ENCODE measurements at places on chromosomes 7 and 10.

GRCh38 chr7:6252748-6253147 is 19.7 kb downstream of the CYTH3 start:
- no peak for DNase-seq

- no peak for DNase-seq
These were observed 8.8 kb upstream of the VIPR2 start for GRCh38 chr7:159153511-159153910.

DNA sequence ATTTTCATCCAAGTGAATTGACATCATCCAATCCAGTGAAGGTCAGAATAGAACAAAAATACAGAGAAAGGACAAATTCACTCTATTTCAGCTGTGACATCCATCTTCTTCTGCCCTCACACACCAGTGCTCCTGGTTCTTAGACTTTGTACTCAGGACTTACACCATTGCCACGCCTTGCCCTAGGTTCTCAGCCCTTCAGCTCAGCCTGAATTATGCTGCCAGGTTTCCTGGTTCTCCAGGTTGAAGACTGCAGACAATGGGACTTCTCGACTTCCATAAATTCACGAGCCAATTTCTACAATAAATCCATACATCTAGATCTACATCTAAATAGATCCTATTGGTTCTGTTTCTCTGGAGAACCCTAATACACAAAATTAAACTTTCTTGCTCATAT is 181.2 kb upstream of the KCND2 start:
- DNase-seq: no peak

DNA sequence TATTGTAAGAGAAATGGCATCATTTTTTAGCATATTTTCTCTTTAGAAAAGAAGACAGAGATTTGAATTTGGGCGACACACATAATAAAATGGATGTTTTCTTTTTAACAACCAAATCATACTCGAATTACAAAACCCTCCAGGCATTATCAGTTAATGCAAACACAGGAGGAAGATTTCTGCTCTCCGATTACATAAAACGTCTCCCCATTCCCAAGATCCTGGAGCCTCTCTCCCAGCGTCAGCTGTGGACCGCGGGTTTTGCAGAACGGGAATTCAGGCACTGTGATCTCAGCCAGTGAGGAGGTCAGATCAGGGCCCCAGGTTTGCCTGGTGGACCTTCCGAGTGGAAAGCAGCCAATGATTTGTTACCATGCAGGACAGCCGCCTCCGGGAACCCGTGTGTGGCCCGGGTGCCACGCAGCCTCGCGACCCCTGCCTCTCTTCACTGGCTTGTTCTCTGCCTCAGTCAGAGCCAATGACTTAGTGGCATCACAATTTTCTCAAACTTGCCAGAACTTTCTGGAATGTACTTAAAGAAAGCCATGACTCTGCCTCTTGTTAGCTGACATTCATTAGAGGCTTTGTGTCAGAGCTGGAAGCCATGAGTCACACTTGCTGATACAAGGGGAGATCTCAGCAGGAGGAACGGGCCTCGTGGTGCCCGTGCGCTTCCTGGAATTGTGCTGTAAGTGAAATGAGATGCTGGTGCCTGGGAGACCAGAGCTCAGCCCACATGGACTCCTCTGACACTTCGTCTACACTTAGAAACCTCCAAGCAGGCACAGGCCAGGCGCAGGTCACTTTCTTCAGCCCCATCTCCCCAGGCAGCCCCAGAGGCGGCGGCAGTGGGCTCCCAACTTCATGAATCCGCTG is 246.1 kb downstream of the KLF6 start:
- DNase-seq: no peak

- DNase-seq: no peak
These were observed 88.7 kb downstream of the CPED1 start for GRCh38 chr7:121077165-121077630.

DNA sequence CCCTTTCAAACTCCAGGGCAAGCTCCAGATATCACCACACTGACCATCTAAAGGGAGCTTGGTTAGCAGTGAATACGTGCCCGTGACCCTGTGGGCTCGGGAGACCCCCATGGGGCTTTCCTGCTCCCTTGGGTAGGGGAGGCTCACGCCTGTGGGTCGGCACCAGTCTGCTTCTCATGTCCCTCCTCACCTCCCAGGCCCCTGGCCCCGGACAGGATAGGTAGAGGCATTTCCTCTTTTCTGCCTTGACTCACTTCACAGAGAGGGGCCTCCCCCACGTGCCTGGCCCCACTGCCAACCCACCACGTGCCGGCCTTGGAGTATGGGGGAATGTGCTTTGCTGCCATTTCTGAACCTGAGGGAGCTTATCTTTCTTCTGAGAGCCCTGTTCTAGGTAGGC is 131.3 kb upstream of the FAM20C start:
- no peak for DNase-seq

Measured in NCI-H2081 treated with DMSO at 0.1 percent for 48 hours (cell line).